Activated T-helper 2 cell treated with anti-CD3 and anti-CD28 coated beads, Interferon-gamma antibody, Interleukin-2, Interleukin-4, amounts not matched to agents 10 μg/mL and 5 μg/mL and 100 μg/mL, durations not matched to agents 14 hours and 24 hours and 36 hours (primary cell): ENCODE measurements at places on chromosomes 2 and 18.

DNA sequence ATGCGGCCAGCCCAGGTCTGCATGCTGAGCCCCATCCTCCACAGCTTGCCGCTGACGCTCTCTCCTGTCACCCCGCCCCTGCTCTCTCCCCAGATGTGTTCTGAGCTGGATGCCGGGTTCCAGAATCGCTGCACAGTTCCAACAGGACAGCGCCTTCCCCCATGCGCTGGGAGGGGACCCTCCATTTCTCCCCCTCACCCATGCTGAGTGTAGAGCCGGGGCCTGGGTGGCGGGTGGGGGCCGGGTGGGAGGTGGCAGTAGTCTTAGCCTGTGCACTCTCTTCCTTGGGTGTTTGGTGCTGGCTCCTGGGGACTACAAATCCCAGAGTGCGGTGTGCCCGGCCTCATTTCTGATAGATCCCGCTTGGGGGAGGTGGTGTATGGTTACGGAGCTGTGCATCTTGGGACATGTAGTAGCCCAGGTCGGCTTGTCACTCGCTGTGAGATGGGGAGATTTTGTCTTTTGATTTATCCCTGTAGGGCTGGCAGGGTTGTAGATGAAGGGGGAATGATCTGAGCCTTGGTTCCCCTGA is 6.8 kb downstream of the DNAJB2 start:
- DNase-seq: no peak

DNA sequence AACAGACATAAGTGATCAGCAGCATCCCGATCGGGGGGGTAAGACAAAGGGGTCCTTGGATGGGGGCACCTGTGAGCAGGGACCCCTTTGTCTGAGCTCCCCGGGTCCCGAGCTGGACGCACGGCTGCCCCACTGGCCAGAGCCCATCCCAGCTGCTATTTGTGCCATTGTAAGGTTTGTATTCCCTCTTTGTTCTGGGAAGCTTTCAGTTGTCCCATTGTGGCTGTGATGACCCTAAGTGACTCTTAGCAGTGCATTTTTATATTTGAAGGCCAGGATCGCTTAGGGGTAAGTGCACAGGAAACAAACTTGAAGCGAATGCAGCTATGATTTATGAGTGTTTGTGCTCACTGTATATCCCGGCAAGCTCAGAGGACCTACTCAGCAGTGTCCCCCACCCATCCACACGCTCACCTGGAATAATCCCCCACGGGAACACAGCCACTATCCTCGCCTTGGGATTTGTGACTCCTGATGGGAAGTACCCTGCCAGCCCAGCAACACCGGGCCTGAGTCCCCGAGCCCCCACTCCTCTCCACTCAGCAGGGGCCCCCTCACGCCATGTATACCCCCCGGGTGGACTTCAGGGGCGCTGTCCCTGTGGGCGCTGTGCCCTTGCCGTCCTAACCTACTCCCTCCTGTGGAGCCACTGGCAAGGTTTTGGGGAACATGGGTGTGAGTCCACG is 80.1 kb downstream of the MBP start:
- no peak for DNase-seq

GRCh38 chr18:24306201-24306600 is 91.4 kb downstream of the OSBPL1A start:
- no peak for DNase-seq

DNA sequence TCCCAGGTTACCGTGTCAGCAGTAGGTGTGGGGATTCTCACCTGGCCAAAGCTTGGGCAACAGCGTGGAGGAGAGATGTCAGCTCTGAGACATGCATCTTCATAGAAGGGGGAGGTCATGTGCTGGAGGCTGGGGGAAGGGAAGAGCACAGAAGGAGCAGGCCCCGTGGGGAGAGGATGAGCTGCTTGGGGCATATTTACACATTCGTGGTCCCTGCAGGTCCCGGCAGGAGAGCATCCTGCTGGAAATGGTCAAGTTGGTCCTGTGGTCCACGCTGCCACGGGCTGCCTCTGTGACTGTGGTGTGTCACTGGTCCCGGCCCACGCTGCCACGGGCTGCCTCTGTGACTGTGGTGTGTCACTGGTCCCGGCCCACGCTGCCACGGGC is 195.1 kb upstream of the TWIST2 start:
- no peak for DNase-seq

DNA sequence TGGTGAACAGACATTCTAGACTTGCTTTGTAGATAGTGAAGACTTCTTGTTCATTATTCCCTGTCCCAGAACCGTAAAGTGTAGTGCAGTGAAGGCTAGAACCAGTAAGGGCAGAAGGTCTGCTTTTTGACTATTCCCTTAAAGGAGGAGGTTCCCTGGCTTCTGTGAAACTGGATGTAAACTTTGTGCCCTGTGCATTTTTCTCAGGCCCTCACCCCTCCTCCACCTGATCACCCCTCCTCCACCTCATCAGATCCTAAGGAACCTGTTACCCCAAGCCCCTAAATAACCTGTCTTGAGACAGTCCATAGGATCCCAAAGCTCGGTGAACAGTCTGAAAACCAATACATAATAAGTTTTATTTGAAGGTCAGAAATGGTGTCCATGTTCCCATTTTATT is 33.7 kb downstream of the SFT2D3 start:
- no peak for DNase-seq

DNA sequence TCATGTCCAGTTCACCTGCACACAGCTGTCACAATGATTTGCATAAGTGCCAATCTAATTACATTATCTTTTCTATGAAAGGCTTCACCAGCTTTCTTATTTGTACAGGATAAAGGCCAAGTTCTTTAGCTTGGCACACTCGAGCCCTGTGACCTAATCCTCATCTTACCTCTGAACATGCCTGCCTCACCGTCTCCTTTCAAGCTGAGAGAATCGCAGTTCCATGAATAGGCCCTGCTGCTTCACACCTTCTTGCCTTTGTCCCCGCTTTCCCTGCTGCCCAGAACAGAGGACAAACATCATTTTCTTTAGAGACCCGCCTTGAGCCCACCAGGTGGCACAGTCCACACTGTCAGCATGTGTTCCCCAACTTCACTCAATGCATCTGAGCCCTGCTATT is 1094.7 kb downstream of the BCL11A start:
- no peak for DNase-seq

GRCh38 chr2:194270648-194271047 is 1386.4 kb upstream of the SLC39A10 start:
- no peak for DNase-seq

- no peak for DNase-seq
These were observed 50.5 kb downstream of the USP37 start for GRCh38 chr2:218517434-218518206.

DNA sequence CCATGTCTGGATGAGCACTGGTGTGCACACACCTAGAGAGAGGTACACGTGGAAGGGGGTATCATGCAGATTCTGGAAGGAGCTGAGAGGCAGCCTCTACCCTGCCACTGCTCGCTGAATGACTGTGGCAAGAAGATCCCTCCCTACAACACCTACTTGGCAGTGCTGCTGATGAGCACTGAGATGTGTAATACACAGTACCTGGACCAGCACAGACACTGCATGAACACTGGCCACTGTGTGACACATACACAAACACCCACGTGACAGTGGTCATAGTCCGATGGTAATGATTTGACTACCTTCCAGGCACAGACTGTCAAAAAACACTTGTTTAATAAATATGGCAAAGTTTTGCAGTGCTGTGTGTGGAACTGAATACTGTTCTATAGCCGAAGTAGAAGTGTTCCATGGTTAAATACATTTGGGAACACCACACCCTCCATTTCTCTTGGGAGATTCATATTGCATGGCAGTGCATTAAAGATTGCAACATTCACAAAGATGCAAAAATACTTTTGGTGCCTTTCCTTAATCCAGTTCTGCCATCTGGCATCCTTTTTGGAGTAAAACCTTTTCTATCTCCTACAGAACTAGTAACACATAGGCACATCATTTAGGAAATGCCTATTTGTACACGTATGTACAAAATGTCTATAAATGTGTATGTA is 29.6 kb downstream of the MRPS5 start:
- no peak for DNase-seq

DNA sequence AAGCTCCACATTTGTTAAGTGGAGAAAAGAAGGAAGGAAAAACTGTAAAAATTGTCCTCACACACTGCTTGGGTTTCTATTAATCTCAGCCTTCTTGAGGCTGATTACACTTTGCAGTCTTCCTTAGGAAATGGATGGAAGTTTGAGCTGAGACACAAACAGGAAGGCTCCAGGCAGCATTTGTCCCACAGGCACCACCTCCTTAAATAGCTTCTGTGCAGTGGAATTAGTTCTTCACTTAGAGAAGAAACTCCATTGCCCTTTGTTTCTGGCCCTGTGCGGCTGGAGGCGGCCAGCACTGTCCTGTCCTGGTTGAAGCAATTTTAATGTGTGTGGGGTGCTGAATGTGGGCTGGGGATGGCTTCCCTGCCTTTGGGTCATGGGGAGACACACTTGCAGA is 44.3 kb downstream of the ARHGAP28 start:
- no peak for DNase-seq

GRCh38 chr2:875687-876615 is 74.7 kb upstream of the SNTG2 start:
- DNase-seq: no peak

- DNase-seq: no peak
These were observed 205.1 kb downstream of the MGAT5 start for GRCh38 chr2:134458950-134459349.

DNA sequence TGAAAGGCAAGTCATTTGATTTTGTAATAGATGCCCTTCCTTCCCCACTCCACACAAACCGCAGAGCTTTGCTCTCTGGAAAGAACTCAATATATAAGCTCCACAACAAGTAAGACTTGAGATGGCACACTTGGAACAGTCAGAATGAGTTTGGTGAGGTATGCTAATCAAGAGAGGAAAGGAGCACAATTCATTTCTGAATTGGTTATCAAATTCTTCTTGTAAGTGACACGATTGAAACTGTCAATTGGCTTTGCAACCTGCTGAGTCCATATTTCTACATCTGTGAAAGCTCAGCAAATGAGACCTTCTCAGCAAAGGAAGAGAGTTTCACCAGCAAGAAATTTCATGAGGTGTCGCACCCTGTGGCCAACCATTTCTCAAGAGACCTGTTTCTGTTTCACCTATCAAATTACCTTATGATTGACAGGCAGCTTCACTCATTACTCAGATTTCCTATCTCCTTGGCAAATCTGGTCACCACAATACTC is 19.1 kb downstream of the CTLA4 start:
- DNase-seq: peak; percentile 51

GRCh38 chr2:195388028-195388427 is 269.0 kb upstream of the SLC39A10 start:
- no peak for DNase-seq

- DNase-seq: no peak
These were observed 128.5 kb upstream of the COL3A1 start for GRCh38 chr2:188845692-188846091.

- no peak for DNase-seq
These were observed 189.8 kb downstream of the TMEM18 start for GRCh38 chr2:487186-488079.

DNA sequence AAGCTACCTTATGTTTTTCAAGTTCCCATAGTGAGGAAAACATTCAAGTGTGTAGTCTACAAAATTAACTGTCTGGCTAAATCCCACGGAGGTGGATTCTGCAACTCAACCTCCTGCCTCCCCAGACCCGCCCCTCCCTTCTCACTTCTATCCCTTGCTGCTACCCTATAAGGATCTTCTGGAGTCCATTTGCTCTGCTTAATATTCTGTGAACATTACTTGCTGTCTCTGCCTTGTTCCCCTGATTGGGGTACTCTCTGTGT is 163.2 kb downstream of the KCNE4 start:
- no peak for DNase-seq

DNA sequence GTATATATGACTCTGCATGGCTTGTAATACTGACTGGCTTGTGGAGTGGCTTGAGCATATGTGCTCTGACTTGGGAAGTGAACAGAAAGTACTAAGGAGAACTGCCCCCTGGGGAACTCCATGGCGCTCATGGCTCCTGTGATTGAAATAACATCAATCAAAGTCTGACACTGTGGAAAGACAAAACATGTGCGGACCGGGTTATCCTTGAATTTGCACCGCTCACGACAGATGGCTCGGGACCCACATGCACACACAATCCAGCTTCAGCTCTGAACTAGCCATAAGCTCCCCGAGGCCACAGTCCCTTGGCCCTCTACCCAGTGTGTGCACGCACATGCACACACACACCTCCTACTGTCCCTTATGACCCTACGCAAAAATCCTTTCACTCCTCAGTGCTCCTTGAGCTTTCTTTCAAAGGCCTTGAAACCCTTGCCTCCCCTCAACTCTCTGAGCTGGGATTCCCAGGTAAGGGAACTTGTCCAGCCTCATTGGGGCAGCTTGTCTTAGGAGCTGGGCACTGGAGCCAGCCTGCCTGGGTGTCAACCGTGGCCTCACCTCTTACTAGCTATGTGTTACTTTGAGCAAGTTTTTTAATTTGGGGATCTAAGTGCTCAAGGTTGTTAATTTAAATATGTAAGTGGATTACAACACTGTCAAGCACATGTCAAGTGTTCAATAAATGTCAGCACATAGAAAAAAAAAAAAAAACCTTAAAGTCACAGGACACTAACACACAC is 43.6 kb downstream of the MRPS5 start:
- no peak for DNase-seq

GRCh38 chr2:69972822-69973221 is 11.4 kb upstream of the ASPRV1 start:
- DNase-seq: no peak

DNA sequence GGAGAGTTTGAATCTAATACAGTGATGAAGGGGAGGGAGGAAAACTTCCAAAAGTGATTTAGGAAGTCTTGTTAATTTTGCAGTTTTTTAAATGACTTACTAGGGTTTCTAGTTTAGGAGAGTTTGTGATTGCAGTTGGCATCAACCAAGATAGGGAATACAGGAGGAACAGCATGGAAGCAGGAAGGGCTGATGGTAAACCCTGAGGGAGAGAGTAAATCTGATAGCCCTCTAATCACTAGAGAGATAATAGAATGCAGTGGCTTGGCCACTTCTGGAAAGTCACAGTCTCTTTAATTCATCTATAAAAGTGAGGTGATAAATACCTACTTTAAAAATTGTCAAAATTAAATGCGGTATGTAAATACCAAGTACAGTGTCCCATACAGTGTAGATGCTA is 5.6 kb downstream of the YPEL5 start:
- DNase-seq: no peak

GRCh38 chr2:19786408-19787058 is 115.2 kb downstream of the TTC32 start:
- DNase-seq: no peak

DNA sequence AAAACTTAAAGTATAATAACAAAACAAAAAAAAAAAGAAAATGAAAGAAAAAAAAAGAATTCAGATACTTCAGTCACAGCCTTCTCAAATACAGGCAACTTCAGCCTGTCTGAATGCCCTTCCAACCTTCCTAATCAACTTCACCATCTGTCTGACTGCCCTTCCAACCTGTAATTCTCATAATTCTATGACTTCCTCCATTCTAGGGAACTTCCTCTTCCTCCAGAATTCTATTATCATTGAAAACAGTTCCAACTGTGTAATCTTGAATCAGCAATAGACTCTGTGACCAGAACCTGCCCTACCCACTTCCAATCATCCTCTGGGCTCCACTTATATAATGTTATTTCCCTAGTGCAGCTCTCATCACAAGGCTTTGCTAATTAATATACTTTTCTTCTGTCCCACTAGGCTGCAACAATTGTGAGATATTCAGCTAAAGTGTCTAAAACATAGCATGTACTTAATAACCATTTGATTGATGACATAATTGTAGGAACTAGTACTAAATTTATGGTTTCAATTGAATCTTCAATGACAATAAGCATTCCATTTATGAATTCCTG is 127.3 kb downstream of the UPP2 start:
- no peak for DNase-seq

- DNase-seq: no peak
These were observed 54.9 kb downstream of the R3HDM1 start for GRCh38 chr2:135586148-135586547.
